Activated CD8-positive, alpha-beta memory T cell treated with anti-CD3 and anti-CD28 coated beads for 24 hours (primary cell): ENCODE measurements at places on chromosomes 3 and 15.

GRCh38 chr3:168615493-168616020 is 519.8 kb upstream of the GOLIM4 start:
- no peak for DNase-seq

- DNase-seq, result no peak
Measured at GRCh38 chr15:38706956-38707355, 142.3 kb upstream of the RASGRP1 start.

DNA sequence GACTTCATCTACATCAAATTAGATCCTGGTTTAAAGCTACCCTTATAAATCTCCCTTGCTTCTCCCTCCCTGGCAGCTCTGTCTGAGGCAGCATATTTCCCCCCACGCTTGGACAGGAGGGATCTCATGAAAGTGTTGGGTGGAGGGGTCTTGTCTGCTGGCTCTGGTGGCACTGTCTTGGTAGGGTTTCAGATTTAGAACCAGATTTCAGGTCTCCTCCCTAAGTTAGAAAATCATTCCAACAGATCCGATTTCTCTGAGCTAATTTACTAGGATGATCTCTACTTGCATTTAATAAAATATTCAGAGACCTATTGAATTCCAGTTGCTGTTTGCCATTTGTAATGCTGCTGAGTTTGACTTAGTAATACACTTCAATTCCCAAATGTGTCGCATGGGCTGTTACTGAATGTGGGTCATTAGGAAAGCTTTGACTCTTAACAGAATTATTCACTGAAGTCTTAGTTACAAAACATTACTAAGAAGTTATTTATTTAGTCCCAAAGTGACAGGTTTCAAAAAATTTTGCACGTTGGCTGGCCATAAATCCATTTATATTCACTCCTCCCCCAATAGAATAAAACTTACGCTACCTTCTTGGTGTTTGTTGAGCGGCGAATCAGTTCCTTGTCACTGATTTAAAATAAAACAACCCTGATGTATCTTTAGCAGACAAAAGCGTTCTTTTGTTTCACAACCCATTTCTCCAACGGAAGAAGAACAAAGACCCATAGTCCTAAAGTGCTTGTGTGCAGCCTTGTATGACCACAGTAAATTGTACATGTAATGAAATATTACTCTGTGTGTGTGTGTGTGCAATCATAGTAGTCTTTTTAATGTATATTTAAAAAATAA is 84.5 kb downstream of the TRAK1 start:
- DNase-seq, result no peak

GRCh38 chr15:29437888-29438702 is 168.5 kb upstream of the NSMCE3 start:
- no peak for DNase-seq

DNA sequence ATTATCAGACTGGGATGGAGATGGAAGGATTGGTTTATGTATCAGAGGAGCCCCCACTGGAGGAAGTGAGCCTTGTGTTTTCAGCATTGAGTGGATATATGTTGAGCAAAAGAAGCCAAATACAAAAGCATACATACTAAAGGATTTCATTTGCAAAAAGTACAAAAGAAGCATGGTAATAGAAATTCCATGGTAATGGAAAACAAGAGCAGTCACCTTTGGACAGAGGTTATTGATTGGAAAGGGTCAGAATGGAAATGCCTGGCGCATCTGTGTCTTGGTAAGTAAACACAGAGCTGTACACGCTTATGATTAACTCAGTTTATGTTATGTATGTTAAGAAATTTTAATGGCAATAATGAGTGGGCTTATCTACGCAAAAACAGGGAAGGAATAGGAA is 72.7 kb downstream of the DHX36 start:
- DNase-seq, result no peak

GRCh38 chr3:60363817-60364216 is 887.4 kb downstream of the FHIT start:
- no peak for DNase-seq

DNA sequence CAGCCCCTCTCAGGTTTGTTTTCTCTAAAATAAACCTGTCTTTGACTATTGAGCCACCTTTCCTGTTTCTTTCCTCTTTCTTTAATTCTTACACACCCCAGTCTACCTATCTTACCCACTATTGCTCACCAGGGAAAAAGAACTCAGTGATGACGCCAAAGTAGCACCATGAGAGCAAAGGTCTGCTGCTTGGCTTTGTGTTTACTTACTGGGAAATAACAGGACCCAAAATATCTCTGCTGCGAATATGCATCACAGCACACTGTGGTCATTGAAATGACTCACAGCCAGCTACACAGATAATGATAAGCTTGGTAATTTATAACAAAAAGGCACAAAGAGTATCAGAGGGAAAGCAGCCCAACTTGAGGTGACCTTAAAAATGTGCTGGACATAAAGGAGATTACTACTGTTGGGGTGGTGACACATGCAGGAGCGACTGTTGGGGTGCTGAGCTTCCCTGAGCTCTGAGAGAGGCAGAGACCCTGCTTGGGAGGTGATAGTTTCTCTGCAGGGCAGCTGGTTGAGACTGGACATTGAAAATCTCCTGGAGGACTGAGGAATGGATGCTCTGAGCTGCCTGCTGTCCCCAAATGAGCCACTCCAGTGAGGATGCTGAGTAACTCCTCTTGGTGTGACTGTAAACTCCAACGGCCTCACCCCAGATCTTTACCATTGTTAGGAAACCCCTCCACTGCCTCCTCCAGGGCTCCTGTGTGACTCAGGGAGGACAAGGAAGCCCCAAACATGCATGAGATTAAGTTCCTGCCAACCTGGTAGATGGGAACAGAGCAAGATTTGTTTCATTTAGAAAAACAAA is 14.5 kb downstream of the EFCAB12 start:
- no peak for DNase-seq

DNA sequence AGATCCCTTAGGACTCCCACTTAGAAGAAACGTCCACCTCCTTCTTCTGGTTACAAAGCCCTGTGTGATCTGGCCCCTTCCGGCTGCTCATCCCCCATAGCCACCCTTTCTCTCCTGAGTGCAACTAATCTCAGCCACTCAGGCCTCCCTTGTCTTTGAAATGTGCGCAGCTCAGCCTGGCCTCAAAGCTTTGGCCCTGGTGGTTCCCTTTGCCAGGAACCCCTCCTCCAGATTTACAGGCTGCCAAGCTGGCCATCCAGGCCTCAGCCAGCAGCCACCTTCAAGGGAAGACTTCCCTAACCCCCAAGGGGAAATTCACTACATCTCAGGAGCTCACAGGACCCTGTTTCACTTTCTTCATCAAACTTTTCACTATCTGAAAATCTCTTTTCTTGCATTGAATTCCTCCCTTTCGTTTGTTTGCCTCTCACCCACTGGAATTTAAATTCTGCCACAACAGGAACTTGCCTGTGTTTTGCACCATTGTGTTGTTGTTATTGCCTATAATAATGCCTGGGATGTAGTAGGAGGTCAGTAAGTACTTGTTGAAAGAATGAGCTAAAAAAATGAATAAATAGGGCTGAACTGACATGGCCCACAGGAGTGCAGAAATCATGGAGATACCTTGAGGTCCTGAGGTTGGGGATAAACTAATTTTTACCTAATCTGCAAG is 109.5 kb upstream of the PFN2 start:
- DNase-seq, result no peak

DNA sequence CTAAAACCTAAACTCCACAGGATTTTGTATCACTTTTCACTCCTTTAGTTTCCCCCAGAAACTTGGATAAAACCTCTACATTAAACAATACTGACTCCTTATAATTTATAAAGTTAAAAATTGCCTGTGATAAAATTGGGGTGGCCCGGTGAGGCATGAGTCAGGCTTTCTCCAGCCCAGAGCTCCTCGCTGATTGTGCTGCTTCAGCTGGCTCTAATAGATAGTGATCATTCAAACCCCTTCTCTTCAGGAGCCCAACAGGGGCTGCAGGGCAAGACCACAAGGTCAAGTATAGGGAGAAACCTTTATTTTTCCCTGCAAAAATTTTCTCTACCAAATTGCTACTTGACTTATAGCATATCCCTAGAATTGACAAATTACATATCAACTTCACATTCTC is 308.2 kb downstream of the PLCL2 start:
- DNase-seq, result no peak

- no peak for DNase-seq
Measured at GRCh38 chr3:34972481-34972880, 666.8 kb upstream of the ARPP21 start.

DNA sequence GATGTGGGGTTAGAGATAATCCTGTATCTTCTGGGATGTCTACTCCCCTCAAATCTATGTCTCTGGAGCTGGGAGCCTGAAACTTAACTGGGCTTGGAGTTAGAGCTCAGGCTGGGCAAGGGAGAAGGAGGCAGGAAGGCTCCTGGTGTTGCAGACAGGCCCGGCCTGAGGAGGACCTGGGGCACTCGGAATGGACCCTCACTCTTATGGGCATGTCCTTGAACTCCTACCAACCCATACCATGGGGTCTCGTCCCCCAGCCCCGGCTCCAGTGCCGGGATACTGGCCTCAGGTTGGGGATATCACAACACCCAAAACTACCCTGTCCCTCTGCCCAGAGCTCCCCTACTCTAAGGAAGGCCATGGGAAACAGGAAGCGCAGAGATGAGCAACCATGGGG is 45.2 kb downstream of the SCN5A start:
- no peak for DNase-seq

GRCh38 chr3:151707216-151707615 is 26.5 kb upstream of the AADACL2 start:
- no peak for DNase-seq

- no peak for DNase-seq
Measured at GRCh38 chr3:133211449-133211848, 173.3 kb downstream of the TMEM108 start.

- no peak for DNase-seq
Measured at GRCh38 chr3:3707858-3708768, 91.1 kb upstream of the LRRN1 start.
